Central memory CD4-positive, alpha-beta T cell (primary cell): ENCODE measurements at places on chromosomes 4 and X.

DNA sequence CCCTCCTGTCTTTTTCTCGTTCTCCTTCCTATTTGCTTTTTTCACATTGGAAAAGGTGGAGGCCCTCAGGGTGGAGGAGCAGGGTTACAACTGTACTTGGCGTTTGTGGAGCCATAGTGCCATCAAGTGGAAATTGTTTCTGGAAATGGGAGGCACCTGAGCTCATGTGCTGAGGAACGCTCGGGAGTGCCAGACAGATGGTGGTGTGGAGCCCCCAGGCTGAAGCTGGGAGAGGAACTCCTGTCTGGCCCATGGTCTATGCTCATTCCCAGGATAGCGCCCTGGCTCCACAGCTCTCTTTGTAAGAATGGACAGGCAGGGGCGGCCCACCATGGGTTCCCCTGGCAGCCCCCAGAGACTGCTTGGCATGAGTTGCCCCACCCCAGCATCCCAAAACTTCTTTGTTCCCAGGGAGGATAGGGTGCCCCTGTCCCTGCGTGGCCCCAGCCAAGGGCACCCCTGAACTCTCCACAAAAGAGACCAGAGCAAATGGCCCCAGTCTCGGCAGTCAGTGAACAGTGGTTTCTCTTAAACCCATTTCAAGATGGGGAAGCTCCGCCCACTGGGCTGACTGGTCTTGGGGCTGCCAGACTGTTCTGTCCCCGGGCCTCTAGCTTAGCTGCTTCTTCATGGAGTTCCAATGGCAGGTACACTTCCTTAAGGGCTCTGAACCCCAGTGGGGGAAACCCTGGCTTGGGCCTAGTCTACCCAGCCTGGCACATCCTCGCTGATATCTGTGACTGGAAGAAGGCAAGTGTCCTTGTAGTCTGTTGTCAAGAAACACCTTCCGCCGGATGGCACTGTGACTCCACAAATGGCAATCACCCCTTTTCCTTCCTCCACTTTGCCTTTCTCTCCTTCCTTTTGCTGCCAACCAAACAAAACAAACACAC is 70.1 kb downstream of the NBDY start:
- no peak for DNase-seq

GRCh38 chrX:47561659-47562151 is 700 bp downstream of the ARAF start:
- DNase-seq = no peak

DNA sequence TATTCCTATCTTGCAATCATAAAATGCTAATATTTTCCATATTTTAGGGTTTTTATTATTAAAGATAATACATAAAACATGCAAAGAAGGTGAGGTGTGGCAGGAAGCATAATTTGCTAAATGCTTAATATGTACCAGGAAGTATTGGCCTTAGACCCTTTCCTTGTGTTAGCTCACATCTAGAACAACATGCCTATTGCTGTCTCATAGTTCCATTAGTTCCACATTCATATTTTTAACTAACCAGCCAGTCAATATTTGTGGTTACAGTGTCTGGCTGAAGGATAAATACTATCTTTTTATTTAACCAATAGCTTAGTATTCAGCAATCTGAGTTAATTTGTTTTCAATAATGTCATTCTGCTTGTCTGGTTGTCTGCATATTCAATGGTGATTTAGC is 432.6 kb downstream of the INPP4B start:
- no peak for DNase-seq

- DNase-seq = peak; percentile 7
These were observed 81.4 kb downstream of the CEP44 start for GRCh38 chr4:174365018-174365587.

DNA sequence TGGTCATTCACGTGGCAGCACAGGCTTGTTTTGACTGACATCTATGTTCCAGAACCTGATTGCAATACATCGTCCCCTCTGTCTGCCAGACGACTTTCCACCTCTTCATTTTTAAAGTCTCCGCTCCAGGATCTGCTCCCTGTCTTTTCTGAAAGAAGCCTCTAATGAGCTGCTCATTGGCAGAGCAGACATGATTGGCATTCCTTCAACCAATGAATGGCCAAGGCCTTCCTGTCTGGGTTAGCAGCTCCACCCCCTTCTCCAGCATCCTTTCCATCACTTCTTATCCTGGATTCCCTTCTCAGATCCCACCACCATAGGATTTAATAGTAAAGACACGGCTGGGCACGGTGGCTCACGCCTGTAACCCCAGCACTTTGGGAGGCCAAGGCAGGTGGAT is 202.7 kb upstream of the KLF3 start:
- no peak for DNase-seq

DNA sequence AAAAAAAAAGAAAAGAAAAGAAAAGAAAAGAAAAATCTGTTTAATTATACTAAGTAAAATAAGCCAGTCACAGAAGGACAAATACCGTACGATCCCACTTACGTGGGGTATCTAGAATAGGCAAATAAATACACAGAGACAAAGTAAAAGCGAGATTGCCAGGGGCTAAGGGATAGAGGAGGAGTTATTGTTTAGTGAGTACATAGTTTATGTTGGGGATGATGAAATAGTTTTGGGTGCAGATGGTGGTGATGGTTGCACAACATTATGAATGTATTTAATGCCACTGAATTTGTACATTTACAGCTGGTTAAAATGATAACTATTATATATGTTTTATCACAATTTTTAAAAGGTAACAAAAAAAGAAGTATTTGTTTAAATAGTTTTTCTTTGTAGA is 7.1 kb downstream of the CA5B start:
- DNase-seq = no peak

- no peak for DNase-seq
These were observed 940.6 kb downstream of the PCDH19 start for GRCh38 chrX:99469439-99469838.

- DNase-seq = no peak
These were observed 28.8 kb downstream of the SUPT20HL2 start for GRCh38 chrX:24285082-24285481.

- no peak for DNase-seq
These were observed 149.6 kb upstream of the MID1 start for GRCh38 chrX:10769696-10770619.

- DNase-seq = no peak
These were observed 444.9 kb downstream of the RAPGEF2 start for GRCh38 chr4:159547645-159548308.
